ENCODE measurements at places on chromosomes 16 and 17.

DNA sequence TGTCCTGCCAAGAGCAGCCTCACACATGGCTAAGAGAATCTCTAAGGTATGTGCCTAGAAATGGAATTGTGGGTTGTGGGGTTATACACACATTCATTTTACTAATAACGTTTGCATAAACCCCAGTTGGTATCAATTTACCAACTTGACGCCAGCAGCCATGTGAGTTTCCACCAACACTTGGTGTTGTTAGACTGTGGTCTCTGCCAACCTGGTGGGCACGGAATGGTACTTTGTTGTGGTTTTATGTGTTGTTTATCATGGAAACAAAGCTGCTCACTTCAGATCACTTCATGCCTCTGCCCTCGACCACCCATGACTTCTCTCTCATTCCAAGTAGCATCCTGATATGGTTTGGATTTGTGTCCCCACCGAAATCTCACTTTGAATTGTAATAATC lies 152.0 kb upstream of the CDC42EP4 start:
- no peak for DNase-seq

- DNase-seq: no peak
These were observed 5.3 kb upstream of the DPEP1 start for GRCh38 chr16:89607937-89608740.

DNA sequence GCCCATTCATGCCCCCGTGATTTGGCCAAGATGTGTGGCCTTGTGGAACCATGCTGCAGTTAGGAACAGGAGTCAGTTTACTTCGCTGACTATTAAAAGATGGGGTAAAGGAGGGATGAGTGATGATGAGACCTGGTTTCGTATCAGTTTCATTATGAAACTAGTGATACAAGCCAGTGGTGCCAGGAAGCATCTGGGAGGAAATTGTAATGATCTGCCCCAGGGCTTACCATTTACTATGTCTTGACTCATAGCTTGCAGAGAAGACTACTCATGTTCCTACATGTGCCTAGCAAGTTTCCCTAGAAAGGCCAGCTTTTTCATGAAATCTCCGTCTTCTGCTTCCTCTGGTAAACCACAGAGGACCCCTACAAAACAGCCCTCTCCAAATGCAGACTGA lies 23.2 kb downstream of the CDH3 start:
- no peak for DNase-seq

- no peak for DNase-seq
These were observed 37.1 kb downstream of the CDRT15 start for GRCh38 chr17:14199601-14200000.

- peak; percentile 80 for DNase-seq
These were observed 568 bp upstream of the TNK1 start for GRCh38 chr17:7380321-7380720.

- DNase-seq: no peak
These were observed 173.3 kb upstream of the CACNG5 start for GRCh38 chr17:66661411-66662256.
